ENCODE measurements at places on chromosomes 1 and 21.

DNA sequence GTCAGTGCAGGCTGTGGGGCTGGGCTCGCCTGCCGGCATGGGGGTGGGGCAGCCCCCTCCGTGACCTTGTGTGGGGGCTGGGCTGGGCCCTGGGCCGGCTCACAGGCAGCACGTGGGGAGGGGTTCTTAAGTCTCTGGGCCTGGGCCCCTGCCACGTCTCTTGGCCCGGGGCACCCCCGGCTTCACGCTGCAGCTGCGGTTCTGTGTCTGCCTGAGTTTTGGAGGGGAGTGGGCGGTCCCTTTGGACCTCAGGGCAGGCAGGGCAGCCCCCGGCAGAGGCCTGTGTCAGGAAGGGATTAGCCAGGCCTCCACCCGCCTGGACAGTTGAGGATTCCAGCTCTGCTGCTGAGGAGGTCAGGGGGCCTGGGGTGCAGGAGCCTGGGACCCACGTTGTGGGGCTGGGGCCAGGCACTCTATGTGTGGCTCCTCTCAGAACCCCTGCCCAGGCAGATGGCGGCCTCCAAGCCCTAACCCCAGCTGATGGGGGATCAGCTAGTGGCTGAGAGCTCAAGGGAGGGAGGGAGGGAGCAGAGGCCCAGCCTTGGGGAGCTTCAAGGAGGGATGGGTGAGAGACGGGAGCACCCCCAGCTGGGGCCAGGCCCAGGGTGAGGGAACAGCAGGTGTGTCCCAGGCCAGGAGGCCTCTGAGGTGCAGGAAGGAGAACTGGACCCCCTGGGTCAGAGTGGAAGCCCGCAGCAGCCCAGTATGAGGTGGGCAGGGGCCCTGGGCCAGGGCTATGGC is 1.8 kb upstream of the PLCH2 start:
- no peak for DNase-seq

GRCh38 chr1:23371987-23372880 is 2.6 kb upstream of the ZNF436 start:
- DNase-seq = no peak

GRCh38 chr21:34561806-34562205 is 49.8 kb upstream of the KCNE1 start:
- DNase-seq = no peak

DNA sequence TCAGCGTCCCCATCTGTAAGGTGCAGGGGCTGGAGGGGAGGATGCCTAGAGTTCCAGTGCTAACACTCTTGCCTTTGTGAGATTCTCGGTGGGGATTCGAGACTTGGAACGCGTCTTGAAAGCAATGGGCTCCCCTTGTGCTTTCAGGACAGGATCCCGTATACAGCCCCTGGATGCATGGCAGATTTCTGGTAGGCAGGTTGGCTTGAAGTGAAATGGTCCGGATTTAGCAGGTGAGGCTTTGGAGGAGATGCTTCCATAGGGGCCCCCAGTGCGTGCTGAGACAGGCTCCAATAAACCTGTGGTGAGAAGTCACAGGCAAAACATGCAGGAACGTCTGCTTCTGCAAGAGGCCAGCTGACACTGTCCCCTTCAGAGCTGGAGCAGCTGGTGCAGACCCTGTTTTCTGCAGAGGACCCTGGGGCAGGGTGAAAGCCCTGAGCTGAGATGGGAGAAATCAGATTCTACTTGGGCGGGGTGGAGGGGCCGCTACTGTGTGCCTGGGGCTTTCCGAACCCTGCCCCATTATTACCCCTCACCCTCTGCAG is 270.4 kb downstream of the PTPRU start:
- no peak for DNase-seq

GRCh38 chr1:234503193-234504050 is 24.4 kb upstream of the TARBP1 start:
- DNase-seq = no peak

GRCh38 chr1:13582713-13583443 is 754 bp upstream of the PDPN start:
- no peak for DNase-seq

DNA sequence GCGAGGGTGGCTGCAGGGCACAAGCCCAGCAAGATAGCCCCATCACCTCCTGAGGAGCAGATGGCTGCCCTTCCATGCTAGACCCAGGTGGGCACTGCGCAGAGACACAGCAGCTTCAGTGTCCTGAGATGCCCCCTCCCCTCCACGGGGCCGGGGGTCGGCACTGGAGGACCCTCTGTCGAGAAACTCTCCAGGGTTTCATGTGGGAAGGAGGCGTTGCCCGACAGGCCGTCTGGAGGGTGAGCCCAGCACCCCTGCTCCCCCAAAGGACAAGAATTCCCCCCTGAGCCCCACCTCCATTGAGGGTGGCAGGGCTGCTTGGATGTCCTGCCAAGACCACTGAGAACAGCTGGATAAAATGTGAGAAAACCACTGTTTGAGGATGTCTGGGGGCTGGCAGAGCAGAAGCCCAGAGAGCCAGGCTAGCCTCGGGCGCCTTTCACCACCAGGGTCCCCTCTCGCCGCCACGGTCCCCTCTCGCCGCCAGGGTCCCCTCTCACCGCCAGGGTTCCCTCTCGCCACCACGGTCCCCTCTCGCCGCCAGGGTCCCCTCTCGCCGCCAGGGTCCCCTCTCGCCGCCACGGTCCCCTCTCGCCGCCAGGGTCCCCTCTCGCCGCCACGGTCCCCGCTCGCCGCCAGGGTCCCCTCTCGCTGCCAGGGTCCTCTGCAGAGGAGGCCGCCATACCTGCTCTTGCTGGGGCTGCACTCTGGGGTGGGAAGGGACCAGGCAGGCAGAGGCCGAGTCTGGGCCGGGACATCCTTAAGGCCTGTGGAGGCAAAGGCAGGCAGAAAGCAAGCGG is 44.2 kb downstream of the SLC19A1 start:
- no peak for DNase-seq

DNA sequence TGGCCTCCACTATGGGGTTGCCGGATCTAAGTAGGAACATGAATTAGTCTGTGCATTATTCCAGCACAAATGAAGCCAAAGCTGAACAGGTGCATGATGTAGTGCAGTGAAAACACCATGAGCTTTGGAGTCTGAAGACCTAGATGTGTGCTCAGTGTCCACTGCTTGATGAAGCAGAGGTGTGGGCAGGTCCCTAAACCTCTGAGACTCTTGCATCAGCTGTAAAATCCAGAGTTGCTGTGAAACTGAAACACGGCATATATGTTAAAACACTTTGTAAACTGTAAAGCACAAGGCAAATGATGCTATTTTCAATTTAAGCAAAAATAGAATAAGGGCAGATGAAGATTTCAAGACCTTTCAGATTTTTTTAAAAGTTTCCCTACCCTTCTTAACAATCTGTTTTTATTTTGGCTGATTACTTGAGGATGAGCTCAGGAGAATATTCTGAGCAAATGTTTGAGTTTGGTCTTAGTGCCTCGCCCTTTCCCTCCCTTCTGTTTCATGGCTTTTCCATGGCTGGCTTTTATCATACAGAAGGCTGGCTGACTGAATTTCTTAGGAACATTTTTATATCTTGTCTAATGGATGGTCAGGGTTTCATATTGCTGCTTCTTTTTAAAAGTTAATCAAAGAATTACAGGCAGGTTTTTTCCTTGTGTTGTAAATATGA is 221.8 kb downstream of the NTNG1 start:
- no peak for DNase-seq

Data from right renal cortex interstitium (tissue), 3 donors.